ENCODE measurements at places on chromosomes 16 and 17.

DNA sequence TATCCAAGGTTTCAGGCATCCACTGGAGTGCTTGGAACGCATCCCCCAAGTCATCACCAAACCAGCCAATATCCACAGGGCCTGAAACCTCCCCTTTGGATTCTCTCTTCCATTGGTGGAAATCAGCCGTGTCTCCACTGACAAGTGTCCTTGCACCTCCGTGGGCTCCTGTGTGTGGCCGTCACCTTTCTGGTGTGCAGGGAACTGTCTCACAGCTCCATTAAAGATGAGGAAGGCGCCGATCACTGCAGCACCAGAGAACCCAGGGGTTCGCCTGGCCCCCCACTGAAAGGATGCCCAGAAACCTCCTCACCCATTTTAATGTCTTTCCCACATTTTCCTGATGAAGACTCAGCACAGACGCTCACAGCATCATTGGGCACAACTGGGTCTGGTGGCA is 17.8 kb upstream of the METRNL start:
- DNase-seq: no peak

GRCh38 chr16:81530814-81531213 is 86.2 kb downstream of the CMIP start:
- no peak for DNase-seq

GRCh38 chr17:79064026-79064425 is 10.6 kb upstream of the ENGASE start:
- no peak for DNase-seq

GRCh38 chr17:57925361-57925990 is 29.7 kb downstream of the CUEDC1 start:
- no peak for DNase-seq

DNA sequence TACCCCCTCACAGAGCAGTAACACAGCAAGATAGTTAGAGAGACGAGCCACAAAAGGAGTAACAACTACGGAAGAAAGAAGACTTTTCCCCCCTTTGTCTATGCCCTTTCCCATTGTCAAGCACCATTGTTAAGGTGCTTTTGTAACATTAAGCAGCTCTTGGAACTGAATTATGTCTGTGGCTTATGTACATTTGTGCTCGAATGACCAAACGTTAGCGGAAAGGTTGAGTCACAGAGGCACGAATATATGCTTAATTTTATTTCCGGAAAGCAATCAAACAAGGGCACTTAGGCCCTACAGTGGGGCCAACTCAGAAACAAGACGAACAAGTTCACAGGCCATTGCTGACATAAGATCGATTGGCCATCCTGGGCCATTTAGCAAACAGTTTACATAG is 109.5 kb downstream of the ANKFN1 start:
- no peak for DNase-seq

GRCh38 chr17:34725008-34725407 is 145.6 kb downstream of the TMEM132E start:
- DNase-seq: no peak

DNA sequence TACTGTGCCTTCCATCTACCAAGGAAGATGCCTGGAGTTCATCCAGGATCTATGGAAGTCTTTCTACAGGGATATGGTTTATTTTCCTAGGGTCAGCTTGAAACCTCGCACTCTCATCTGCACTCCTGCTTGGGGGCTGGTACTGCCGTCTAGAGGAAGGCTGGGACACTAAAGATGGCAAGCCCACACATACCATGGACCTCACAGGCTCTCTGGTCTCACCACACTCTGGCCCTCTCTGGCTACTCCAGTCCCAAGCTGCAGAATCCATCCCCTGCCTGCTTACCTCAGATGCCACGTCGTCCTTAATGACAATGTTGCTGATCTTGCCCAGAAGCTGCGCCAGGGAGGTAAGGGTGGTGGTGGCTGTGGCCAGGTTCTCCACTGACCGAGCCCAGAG is 2.1 kb upstream of the UNC119 start:
- DNase-seq: no peak

DNA sequence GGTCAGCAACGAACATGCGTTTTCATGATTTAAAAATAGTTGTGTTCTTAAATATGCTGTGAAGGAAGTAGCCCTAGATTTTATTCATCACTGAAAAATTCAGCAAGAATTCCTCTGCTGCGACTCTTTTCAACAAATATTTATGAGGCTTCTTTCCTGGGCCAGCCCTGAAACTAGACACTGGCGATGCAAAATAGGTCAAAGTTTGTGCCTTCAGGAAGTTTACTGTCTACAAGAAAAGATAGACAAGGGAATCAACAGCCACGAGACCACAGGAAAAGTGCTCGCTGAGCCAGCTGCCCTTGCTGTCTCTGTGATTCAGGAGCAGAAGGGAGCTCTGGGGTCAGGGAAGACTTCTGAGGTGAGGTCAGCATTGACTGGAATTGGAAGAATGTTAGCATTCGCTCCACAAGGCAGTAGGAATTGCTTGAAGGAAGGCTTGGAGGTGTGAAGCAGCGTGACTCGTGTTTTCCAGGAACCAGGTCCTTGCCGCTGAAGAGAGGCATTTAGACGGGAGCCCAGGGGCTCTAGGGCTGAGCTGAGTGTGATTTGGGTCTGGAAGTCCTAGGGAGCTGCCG is 1.9 kb upstream of the RPL26 start:
- DNase-seq: no peak

GRCh38 chr17:44522883-44523671 is 19.9 kb upstream of the GPATCH8 start:
- peak; percentile 88 for DNase-seq

DNA sequence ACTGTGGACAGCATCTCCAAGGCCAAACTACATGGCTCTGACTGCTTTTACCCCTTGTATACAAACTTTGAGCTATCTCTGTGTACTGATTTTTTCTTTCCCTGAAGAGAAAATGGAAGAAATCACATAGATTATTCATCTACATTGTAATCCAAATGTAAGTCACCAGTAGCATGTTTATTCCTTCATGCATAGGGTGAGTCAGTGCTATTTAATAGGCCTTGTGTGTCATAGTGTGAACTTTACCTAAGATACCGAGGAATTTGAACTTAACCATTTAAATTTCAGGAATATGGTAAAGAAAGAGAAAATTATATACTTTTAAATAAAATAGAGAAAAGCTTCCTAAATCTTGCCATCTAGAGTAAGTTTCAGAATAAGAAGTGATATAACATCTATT is 16.5 kb downstream of the PHKB start:
- no peak for DNase-seq

DNA sequence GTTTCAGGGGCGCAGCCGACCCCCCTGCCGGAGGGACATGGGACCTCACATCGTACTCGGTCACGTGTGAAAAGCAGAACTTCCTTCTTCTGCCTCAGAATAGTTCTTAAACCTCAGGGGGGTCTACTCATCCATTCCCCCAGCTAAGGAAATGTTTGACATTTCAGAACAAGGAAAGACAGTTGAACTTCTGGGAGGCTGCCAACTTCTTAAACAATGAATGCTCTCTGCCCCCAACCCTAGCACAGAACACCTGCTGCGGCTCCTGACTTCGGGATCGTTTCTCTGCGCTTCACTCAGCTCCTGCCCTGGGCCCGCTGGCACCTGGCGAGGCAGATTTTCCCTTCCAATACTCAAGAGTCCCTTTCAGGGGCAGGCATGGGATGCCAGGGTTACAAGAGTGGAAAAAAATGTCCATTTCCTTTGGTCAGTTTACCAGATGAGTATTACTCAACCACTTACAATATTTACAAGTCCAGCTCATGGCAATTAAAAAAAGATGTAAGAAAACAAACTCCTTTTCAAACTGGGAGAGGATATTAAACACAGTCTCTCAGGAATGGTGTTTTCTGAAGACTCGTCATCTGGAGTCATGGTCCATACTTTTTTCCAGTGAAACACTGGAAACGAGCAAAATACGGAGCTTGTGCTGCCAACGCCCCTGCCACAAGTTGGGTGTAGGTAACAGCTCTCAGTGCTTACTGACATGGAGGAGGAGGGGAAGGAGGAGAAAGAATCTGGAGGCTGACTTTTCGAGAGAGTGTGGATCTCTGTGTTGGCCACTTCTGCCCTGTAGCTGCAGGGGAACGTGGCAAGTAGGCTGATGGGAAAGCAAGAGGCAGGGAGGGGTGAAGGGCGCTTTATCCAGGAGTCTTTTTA is 235.7 kb downstream of the NTN1 start:
- no peak for DNase-seq

- no peak for DNase-seq
Measured at GRCh38 chr17:56896968-56897359, 16.9 kb downstream of the TRIM25 start.

DNA sequence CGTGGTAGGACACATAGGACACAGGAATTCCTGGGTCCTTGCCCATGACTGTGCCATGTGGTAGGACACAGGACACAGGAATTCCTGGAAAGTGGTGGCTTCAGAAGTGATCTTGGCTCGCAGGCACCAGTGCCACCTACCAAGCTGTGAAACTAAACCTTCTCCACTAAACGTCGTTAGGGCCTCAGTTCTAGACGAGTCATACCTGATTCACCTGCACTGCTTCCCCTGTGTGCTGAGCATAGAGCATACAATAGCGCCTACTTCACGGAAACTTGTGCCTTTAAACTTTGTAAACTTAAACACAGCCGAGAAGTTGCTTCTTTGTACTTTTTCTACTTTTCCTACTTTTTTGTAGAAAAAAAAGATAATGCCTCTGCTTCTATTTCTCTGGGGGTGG is 4.8 kb downstream of the SOX8 start:
- no peak for DNase-seq

Measured in testis (tissue), 5 donors.